ENCODE measurements at places on chromosomes 5 and 9.

- no peak for DNase-seq
These were observed 156.1 kb downstream of the FGF1 start for GRCh38 chr5:142529626-142530278.

- peak; percentile 72 for DNase-seq
These were observed 56.8 kb downstream of the PTPN3 start for GRCh38 chr9:109441296-109441695.

DNA sequence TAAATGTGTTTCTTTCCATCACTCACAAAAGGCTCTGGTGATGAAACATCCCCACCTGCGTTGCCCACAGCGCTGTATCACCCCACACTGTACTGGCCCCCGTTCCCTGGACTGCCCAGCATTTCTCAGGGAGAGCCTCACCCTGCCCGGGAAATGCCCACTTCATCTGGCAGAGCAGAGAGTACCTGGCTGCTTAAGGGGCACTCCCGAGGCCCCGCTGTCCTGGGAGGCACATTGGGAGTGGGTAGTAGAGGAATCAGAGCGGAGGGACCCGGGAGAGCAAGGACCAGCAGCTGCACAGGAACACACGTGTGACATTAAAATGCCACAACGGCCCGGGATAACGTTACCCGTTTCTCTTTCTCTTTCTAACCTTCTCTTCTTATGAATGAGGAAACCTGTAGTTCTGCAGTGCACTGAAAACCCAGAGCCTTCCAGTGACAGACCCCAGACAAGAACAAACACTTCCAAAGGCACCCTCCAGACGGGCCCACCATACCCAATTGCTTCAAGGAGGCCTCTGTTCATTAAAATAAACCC is 110.0 kb downstream of the ROR2 start:
- DNase-seq = no peak

GRCh38 chr5:90534922-90535321 is 5.5 kb upstream of the LYSMD3 start:
- DNase-seq = no peak

DNA sequence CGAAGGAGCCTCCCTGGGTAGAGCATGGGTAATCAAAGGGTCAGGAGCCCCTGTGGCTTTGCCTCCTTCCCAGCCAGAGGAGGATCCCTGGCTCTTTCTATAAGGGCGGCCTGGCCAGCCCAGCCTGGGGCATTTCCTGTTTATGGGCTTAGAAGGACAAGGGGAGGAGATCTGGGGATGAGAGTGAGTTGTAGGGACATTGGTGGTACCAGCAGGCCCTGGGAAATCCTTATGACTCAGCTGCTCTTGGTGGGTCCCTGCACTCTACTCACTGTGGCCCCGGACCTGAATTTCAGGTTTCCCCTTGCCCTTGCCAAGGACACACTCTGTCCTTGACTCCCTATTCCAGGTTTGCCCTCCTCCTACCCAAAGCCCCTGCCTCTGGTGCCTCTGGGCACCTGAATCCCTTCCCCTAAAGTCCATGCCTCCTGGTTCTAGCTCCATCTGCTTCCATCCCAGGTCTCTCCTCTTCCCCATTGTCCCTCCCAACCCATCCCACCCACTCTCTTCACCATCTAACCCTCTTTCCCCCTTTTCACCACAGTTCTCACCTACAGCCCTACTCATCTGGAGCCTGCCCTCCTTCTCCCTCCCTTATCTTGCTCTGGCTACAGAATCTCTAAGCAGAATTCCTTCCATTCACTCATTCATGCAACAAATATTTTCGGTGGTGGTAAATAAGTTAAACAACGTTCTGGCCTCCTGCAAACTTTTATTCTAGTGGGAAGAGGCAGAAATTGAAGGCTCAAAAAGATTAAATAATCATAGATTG is 34.9 kb downstream of the PCDH1 start:
- DNase-seq = peak; percentile 94

DNA sequence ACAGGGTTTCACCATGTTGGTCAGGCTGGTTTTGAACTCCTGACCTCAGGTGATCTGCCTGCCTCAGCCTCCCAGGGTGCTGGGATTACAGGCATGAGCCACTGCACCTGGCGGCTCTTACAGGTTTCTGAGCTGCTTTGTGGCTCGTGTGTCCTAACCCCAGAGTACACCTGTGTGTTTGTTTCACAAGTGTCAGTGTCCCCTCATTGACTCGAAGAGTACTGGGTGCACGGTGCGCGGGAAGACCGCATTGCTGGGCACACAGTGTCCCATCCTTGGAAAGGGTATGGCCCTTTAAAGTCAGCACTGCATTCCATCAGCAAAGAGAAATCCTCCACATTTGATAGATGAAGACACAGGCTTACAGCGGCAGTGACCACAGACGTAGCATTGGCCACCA is 23.8 kb downstream of the NDST1 start:
- DNase-seq = no peak
